ENCODE measurements at places on chromosomes 13 and 19.

DNA sequence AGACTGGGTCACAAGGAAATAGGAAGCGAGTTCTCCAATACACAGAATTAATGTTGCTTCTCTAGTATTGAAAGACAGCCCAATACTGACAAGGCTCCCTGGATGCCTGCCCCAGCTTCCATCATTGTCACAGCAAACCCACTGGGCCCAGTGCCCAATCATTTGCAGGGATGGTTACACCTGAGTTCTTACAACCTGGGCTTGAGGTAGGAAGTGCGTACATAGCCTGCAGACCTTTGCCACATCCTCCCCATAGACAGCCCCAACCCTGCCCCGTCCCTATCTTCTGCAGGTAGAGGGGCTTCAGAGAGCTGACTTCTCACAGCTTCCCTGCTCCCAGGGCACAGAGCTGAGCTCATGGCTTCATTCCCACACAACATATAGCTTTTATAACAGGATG lies 108.1 kb upstream of the UBL3 start:
- DNase-seq, result no peak

DNA sequence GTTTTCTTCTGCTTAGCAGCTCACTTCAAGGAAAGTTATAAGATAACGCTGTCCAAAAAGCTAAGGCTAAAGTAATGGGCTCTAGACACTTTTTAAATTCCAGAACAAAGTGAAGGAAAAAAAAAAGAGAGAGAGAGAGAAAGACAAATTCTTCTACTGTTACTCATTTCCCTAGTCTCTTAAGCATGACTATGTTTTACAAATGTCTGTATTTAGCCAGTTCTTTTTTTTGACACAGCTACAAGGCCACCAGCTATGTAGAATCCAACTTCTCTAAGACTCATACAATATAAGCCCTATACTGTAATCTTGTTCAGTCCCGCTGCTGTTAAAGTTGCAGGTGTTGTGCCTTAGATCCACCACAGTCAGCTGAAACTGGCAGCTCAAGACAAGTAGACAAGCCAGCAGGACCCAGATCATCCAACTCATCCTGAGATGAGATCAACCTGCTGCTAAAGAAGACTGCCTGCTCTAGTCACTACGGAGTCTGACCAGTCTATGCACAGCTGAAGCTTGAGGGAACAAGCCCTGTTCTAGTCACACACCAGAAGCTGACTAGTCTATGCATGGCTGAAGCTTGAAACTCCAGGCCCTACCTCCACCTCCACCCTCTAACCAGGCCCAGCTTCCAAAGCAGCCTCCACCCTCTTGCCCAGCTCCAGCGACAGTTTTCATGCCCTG lies 10.3 kb upstream of the ZNF83 start:
- no peak for DNase-seq

DNA sequence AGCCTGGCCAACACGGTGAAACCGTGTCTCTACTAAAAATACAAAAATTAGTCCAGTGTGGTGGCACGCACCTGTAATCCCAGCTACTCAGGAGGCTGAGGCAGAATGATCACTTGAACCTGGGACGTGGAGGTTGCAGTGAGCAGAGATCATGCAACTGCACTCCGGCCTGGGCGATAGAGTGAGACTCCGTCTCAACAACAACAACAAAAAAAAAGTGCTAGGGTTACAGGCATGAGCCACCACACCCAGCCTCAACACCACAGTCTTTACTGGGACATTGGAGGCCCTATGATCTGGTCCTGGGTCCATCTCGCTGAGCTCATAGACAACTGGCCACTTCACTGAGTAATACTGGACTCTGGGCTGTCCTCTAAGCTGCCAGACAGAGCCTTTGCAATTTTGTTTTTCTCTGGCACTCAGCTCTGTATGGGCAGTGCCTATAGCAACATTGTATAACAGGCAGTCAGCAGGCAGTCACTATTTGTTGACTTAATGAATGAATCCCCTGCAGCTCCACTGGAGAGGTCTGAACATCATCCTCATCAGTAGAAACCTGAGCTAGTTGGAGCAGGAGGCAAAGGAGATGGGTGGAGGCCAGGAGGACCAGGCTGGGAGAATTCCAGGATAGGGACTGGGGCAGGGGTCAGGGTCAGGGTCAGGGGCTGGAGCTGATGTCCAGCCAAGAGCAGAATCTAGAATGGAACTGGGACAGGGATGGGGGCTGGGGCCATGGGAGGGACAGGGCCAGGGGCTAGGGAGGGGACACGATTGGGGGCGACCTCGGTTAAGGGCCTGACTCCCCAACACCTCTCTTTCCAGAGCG lies 8.1 kb downstream of the BLOC1S3 start:
- no peak for DNase-seq

GRCh38 chr13:71399631-71400215 lies 467.3 kb downstream of the DACH1 start:
- DNase-seq, result no peak

DNA sequence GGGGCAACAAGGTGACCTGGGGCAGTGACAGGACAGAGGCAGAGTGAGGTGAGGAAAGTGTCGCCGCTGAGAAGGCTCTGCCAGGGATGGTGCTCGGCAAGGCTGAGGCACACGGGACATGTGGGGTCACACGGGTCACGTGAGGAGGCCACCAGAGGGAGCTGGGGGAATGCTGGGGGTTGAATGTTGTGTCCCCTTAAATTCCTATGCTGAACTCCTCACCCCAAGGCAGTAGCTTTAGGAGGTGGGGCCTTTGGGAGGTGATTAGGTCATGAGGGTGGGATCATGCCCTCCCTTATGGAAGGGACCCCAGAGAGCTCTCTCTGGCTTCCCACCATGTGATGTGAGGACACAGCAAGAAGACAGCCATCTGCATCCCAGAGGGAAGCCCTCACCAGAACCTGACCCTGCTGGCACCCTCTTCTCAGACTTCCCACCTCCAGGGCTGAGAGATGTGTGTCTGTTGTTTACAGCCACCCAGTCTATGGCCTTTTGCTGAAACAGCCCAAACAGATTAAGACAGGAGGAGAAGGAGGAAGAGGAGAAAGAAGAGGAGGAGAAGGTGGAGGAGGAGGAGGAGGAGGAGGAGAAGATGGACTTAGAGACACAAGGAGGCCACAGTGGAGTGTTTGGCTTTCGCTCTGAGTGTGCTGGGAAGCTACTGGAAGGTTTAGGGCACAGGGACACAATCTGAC lies 35.4 kb downstream of the RFX2 start:
- DNase-seq, result no peak

GRCh38 chr19:38210458-38210987 lies 13.5 kb downstream of the DPF1 start:
- no peak for DNase-seq

DNA sequence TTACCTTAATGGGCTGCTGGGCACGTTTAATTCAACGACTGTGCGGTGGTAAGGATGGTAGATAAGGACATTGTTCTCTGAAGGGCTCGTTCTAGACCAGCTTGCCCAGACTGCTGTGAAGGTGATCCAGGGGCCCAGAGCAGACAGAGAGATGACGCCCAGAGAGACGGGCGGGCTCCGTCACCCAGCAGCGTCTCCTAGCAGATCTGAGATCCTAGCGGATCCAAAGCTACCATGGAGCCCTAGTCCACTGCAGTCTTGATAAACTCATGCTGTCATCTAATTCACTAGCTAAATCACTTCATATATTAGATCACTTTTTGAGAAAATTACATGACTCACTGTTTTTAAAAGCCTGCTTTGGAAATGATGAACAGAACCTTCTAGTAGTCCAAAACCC lies 21.5 kb downstream of the COL4A2 start:
- DNase-seq, result no peak

GRCh38 chr19:375395-376110 lies 31.0 kb upstream of the MIER2 start:
- no peak for DNase-seq

GRCh38 chr13:33280279-33280905 lies 5.2 kb downstream of the STARD13 start:
- no peak for DNase-seq

Measured in stimulated activated CD4-positive, alpha-beta T cell treated with anti-CD3 and anti-CD28 coated beads, Interleukin-2, amount 100 ng/mL, for 24 hours (primary cell).